ENCODE measurements at places on chromosomes 5 and 9.

DNA sequence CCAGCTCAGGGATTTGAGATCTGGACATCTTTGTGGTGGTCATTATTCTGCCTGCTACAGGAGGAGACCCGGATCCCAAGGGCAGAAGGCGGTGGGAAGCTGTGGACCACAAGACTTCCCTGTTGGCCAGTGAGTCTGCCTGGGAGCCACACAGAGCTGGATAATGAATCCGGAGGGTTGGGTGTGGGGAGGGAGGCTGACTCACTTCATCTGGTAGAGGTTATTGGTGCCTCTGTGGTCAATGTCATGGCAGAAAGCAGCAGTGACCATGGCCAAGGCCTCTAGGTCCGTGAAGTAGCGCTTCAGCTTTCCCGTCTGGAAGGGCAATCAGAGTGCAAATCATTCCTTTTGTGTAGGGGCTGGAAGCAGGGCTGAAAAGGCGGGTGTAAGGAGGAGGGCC is 58.5 kb downstream of the PDE6A start:
- DNase-seq = peak; percentile 54

- DNase-seq = no peak
These were observed 124.7 kb upstream of the SEMA6A start for GRCh38 chr5:116699332-116699731.

- peak; percentile 81 for DNase-seq
These were observed 152.6 kb upstream of the MSX2 start for GRCh38 chr5:174571662-174572397.

DNA sequence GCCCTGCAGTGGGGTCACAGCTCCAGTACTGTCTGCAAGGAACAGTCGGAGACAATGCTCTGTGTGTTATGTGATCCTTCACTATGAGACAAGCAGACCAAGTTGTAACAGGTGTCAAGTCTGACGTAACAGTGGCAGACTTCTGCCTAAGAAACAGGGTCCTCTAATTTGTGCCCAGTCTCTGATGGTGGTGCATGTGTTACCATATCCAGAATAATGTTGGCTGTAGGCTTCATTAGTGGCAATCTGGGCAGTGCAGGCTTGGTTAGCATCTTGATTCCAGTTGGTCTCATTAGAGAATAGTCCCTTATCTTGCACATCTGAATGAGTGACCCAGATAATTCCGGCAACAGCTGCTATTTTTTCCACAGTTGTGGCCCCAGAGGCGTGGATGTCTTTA is 33.8 kb downstream of the ZNF131 start:
- no peak for DNase-seq

DNA sequence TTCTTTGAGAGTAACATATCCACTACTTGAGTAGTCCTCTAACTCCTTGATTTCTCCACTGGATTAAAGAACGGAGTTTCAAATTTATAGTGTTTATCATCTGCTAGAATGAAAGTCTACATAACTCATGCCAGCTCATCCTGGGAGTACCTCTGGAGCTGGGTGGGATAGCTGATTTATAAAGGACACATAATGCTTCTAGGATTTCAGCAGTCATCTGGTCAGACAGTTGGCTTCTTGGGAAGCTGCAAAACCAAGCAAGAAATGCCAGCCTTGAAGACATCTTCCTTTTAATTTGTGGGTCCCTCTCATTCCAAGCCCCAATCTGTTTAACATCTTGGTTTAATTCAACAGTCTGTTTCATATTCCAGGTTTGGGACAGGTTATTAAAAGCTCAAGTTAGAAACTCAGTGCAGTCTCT is 3.2 kb downstream of the GALNT10 start:
- DNase-seq = peak; percentile 49

- DNase-seq = no peak
These were observed 25.2 kb upstream of the FRMD3 start for GRCh38 chr9:83563360-83563759.
